Tibial nerve (tissue), 4 donors: ENCODE measurements at places on chromosomes 11 and 22. TPM values are rescaled to one million over a fixed set of nuclear protein-coding genes. Genes with fewer than 3 reads are reported as not detected.

PTGDR2 gene
- 0.63 TPM for total RNA-seq

- no peak for DNase-seq
- no peaks in the 10 kb centered on the region for H3K36me3 ChIP-seq
- no peak overlapping the region for H3K4me3 ChIP-seq
- no peaks in the 10 kb centered on the region for H3K27me3 ChIP-seq
- H3K27ac ChIP-seq = no peak overlapping the region
- H3K4me1 ChIP-seq = no peaks in the 10 kb centered on the region
These were observed 148.1 kb upstream of the NARS2 start for GRCh38 chr11:78722786-78723185.

GRCh38 chr22:44595841-44596341, 97.9 kb upstream of the RTL6 start:
- no peaks in the 10 kb centered on the region for H3K27me3 ChIP-seq
- no peaks in the 10 kb centered on the region for H3K4me1 ChIP-seq
- H3K4me3 ChIP-seq = no peak overlapping the region
- DNase-seq = no peak
- H3K36me3 ChIP-seq = no peaks in the 10 kb centered on the region

- peak overlapping the region; percentile 94 for H3K27ac ChIP-seq
- H3K36me3 ChIP-seq = peaks cover 27% of the 10 kb centered on the region
- H3K4me3 ChIP-seq = peak overlapping the region; percentile 70
- peaks cover 25% of the 10 kb centered on the region for H3K27me3 ChIP-seq
- peak; percentile 79 for DNase-seq
- peaks cover 22% of the 10 kb centered on the region for H3K4me1 ChIP-seq
These were observed 759 bp upstream of the PEX16 start for GRCh38 chr11:45918331-45918941.

DNA sequence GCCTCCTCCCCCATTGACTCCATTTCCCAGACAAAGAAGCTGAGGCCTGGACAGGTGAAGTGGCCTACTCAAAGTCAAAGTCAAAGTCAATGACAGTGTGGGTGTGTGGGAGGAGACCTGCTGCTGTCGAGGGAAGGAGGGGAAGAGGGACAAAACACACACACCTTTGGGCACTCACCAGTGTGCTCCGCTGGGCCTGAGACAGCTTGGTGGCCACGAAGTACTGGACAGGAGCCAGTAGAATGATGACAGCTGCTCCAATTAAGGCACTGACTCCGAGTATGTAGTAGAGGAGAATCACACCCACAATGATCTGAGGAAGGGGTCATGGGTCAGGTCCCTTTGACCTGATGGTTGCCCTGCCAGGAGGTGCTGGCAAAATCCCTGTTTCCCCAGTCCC, 33.6 kb downstream of the ABCC8 start:
- H3K27ac ChIP-seq = no peak overlapping the region
- DNase-seq = no peak
- no peaks in the 10 kb centered on the region for H3K36me3 ChIP-seq
- no peaks in the 10 kb centered on the region for H3K4me1 ChIP-seq
- no peaks in the 10 kb centered on the region for H3K27me3 ChIP-seq

DNA sequence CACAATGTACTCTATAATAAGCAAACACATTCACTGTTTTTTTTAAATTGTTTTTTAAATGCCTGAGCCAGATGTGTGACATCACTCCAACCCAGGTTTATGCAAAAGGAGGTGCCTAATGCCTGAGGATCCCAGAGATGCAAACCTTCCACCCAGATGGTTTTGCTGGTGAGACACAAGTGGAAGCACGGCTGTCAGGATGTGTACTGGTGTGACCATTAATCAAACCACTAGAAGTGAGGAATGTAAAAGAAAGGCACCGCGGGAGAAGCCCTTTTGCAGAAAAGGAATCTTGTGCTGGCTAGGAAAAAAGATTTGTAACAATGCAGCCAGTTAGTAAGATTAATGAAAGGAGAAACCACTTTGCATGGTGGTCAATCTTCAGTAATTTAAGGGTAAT, 407.4 kb downstream of the LARGE1 start:
- H3K36me3 ChIP-seq = no peaks in the 10 kb centered on the region
- no peak overlapping the region for H3K4me3 ChIP-seq
- H3K27ac ChIP-seq = no peak overlapping the region
- no peaks in the 10 kb centered on the region for H3K27me3 ChIP-seq
- DNase-seq = no peak
- no peaks in the 10 kb centered on the region for H3K4me1 ChIP-seq

DNA sequence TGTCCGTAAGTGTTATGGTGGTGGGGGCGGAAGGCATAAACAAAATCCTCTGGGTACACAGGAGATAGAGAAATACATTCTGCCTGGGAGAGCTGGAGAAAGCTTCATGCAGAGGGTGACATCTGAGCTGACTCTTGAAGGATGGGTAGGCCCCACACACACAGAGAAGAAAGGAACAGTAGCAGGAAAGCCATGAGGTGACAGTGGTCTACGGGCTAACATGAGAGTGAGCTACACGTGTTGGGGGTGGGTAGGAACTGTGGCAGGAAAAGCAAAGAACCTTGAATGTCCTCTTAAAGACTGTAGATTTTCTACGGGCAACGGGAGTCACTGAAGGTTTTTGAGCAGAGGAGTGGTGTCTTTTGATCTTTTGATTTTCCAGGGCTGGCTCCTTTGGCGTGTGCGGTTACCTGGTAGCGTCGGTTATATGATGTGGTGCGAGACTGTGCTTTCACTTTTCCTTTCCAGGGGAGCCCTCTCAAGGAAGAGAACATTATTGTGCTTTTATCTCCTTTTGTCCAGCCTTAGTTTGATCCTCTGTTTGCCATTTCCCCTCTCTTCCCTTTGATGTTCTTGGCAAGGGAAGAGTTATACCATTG, 39.7 kb downstream of the ADAMTS8 start:
- H3K36me3 ChIP-seq = no peaks in the 10 kb centered on the region
- peak overlapping the region; percentile 0 for H3K4me3 ChIP-seq
- H3K27me3 ChIP-seq = no peaks in the 10 kb centered on the region
- DNase-seq = no peak

- no peaks in the 10 kb centered on the region for H3K27me3 ChIP-seq
- H3K36me3 ChIP-seq = no peaks in the 10 kb centered on the region
- DNase-seq = no peak
- H3K27ac ChIP-seq = peak overlapping the region; percentile 56
- peaks cover 18% of the 10 kb centered on the region for H3K4me1 ChIP-seq
- H3K4me3 ChIP-seq = no peak overlapping the region
These were observed 79.5 kb downstream of the BLID start for GRCh38 chr11:122036493-122036892.

GRCh38 chr11:94308024-94308423, 3.6 kb downstream of the IZUMO1R start:
- H3K27me3 ChIP-seq = no peaks in the 10 kb centered on the region
- peaks cover 6% of the 10 kb centered on the region for H3K4me1 ChIP-seq
- no peak for DNase-seq
- H3K27ac ChIP-seq = no peak overlapping the region

NPTXR gene
- total RNA-seq = 7.6 TPM

DNA sequence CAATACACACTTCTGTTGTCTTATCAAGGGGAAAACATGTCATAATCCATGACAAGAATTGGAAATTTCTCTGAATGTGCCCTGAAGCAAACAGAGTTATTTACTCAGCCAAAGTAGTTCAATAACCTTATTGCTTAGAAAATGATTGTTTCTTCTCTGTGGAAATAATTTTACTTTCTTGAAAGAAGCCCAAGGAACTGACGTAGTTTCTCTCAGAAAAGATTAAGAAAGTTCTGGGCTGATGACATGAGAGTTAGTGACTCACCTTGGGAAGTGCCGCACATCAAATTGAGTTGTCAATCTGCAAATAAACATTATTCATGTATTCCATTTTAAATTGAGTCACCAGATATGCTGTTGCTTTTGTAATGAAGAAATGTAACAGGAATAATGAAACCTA, 418.6 kb upstream of the LRRC4C start:
- H3K27ac ChIP-seq = no peak overlapping the region
- no peaks in the 10 kb centered on the region for H3K36me3 ChIP-seq
- H3K27me3 ChIP-seq = no peaks in the 10 kb centered on the region
- DNase-seq = no peak

DNA sequence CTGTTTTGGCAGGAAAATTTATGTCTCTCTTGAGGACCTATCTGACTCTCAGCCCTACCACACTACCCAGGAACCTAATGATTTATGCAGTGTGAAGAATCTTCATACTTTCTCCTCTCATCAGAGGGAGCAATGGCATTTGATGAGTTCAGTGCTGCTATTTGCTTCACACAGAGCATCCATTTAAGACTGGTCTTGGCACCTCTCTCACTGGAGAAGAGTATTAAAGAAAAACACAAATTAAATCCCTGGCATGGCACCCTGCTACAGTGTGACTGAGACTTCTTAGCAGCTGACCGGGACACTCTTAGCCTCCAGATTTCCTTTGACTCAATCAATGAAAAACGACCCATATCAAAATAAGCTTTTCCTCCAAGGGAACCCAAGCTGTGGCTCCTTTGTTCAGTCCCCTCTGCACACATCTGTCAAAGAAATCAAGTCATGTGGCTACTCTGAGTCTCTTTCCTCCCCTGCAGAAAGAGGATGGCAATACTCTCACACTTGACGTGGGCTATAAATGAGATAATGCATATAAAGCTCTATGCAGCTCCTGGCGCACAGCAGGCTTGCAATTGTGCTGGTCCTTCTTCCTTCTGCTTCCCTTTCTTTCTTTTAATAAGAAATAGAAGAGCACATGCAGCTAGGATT, 186.1 kb upstream of the E2F8 start:
- no peaks in the 10 kb centered on the region for H3K36me3 ChIP-seq
- no peak overlapping the region for H3K27ac ChIP-seq
- no peak overlapping the region for H3K4me3 ChIP-seq

- DNase-seq = no peak
- H3K4me3 ChIP-seq = no peak overlapping the region
- H3K27ac ChIP-seq = peak overlapping the region; percentile 66
- H3K4me1 ChIP-seq = peaks cover 23% of the 10 kb centered on the region
- H3K27me3 ChIP-seq = no peaks in the 10 kb centered on the region
- H3K36me3 ChIP-seq = no peaks in the 10 kb centered on the region
These were observed 42.8 kb downstream of the TNRC6B start for GRCh38 chr22:40220316-40221054.

GRCh38 chr11:63837739-63838138, 1.2 kb upstream of the MARK2 start:
- no peak for DNase-seq
- no peaks in the 10 kb centered on the region for H3K36me3 ChIP-seq
- H3K27ac ChIP-seq = peak overlapping the region; percentile 82
- H3K27me3 ChIP-seq = no peaks in the 10 kb centered on the region
- H3K4me1 ChIP-seq = peaks cover 2% of the 10 kb centered on the region
- no peak overlapping the region for H3K4me3 ChIP-seq

APOBEC3A gene
- 3.3 TPM for total RNA-seq

DNA sequence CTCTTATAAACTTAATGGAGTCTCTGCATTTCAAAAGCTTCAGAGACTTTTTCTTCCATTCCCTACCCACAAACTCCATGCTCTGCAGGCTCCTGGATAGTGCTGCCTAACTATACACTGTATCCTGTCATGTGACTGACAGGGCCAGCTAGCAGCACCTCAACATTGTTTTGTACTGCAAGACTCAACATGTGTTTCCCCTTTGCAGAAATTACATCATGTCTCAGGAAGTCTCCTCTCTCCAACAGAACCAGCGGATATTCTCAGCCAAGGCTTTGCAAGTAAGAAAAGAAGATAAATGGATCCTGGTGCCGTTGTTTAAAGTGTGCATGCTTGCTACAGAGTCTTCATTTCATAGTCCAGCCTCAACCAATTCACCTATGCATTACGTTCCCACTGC, 164.0 kb upstream of the UBASH3B start:
- H3K27ac ChIP-seq = no peak overlapping the region
- H3K27me3 ChIP-seq = no peaks in the 10 kb centered on the region
- DNase-seq = no peak
- no peaks in the 10 kb centered on the region for H3K4me1 ChIP-seq
- H3K36me3 ChIP-seq = no peaks in the 10 kb centered on the region

ANO9 gene
- total RNA-seq = 0.87 TPM

GLYATL1B gene
- not detected for total RNA-seq
